Heart right ventricle (tissue), 16 donors: ENCODE measurements at places on chromosomes 7 and 10. TPM values are rescaled to one million over a fixed set of nuclear protein-coding genes. Genes with fewer than 3 reads are reported as not detected.
A peak's percentile ranks its signal among the peaks of the same experiment; 100 is the strongest.

COX19 gene
- 5.5 TPM for total RNA-seq

SPAM1 gene
- not detected for total RNA-seq

CDC14C gene
- total RNA-seq = not detected

NRCAM gene
- total RNA-seq = 0.13 TPM

GPC2 gene
- 0.67 TPM for total RNA-seq

INSYN2A gene
- 0.19 TPM for total RNA-seq

C10orf62 gene
- total RNA-seq = 0.49 TPM

CTTNBP2 gene
- 0.57 TPM for total RNA-seq

RAB11FIP2 gene
- total RNA-seq = 15.5 TPM

ZPBP gene
- total RNA-seq = not detected

OPN1SW gene
- not detected for total RNA-seq

DNA sequence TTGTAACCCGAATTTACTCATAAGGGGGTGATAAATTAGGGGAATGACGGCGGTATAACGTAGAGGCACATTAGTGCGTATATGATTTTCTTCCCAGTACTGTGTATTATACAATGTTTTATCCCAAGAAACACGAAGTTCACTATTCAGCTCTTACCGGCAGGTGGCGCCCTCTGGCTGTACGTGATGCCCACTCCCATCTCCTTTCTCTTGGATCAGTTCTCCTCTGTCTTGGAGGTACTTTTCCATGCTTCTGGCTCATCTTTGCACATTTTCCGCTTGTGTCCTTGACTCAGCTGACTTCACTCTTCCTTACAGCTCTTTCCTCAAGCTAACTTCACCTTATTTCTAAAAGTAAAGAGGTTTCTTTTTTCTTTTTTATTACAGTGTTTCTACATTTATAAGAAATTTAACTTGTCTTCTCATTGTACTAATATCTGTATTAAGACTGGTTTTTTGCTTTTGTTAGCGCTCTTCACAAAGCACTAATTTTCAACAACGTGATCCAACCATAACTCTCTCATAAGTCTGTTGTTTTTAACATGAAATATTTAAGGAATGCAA, 21.3 kb downstream of the TMEM176B start:
- peaks cover 7% of the 10 kb centered on the region for H3K4me1 ChIP-seq
- H3K36me3 ChIP-seq = no peaks in the 10 kb centered on the region
- H3K4me3 ChIP-seq = no peak overlapping the region

DNA sequence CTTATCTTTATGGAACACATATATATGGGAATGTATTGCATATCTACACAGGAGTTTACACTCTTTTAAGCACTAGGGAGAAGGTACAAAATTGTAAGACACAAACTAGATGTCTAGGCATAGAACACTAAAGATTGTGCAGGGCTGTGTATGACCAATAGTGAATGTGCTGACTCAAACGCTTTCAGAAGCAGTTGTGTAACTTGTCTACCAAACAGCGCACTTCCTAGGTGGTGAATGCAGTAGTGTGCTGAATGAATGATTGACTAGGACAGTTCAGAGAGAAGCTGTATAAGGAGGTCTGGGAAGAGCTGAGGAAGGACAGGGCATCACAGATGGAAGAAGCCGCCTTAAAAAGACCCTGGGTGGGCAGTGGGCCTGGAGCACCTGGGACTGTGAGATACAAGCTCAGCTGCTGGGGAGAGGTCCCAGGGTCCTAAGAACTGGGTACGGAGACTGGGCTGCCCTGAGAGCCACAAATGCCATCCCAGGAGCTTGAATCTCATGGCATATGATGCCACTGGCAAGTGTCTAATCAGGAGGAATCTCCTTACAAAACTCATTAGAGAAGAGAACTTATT, 14.2 kb downstream of the CLRN3 start:
- H3K36me3 ChIP-seq = no peaks in the 10 kb centered on the region
- DNase-seq = no peak
- H3K4me3 ChIP-seq = no peak overlapping the region
- peaks cover 13% of the 10 kb centered on the region for H3K4me1 ChIP-seq
- H3K27ac ChIP-seq = no peak overlapping the region

GRCh38 chr7:43363035-43363791, 219.7 kb upstream of the STK17A start:
- H3K4me3 ChIP-seq = no peak overlapping the region
- H3K4me1 ChIP-seq = no peaks in the 10 kb centered on the region
- no peaks in the 10 kb centered on the region for H3K36me3 ChIP-seq
- no peaks in the 10 kb centered on the region for H3K27me3 ChIP-seq
- no peak overlapping the region for H3K27ac ChIP-seq

- DNase-seq = no peak
- no peak overlapping the region for H3K27ac ChIP-seq
- H3K4me1 ChIP-seq = no peaks in the 10 kb centered on the region
- H3K36me3 ChIP-seq = no peaks in the 10 kb centered on the region
- peaks cover 20% of the 10 kb centered on the region for H3K27me3 ChIP-seq
Measured at GRCh38 chr7:155338632-155339320, 41.1 kb downstream of the INSIG1 start.

DNA sequence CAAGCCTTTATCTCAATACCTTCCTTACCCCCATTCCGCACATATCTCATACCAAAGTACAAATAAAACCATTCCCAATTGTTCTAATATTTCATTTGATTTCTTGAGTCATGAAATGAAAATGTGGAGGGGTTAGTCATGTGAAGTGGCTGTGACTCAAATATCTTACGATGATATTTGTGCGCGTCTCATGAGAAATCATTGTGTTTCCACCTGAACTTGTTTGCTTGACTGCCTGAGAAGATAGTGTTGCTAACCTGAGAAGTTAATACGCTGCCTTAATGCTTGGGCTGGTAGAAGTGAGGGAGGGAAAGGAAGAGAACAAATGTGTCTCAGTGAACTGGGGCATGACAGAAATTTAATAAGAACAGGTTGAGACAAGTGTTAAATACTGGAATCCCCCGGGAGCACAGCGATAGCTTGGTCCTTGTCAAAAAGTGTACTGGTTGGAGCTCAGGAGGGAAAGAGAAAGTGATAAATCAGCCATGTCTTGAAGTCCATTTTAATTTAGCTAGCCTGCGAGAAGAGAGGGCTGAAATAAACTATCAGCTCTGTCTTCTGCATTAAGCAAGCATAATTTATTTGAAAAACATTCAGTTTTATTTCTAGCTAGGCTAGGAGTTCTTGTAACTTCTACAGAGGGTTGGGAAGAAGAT, 7.2 kb upstream of the EPHA1 start:
- no peaks in the 10 kb centered on the region for H3K36me3 ChIP-seq
- H3K4me1 ChIP-seq = peaks cover 3% of the 10 kb centered on the region
- H3K4me3 ChIP-seq = no peak overlapping the region
- DNase-seq = no peak
- H3K27me3 ChIP-seq = peaks cover 10% of the 10 kb centered on the region
- no peak overlapping the region for H3K27ac ChIP-seq

DNA sequence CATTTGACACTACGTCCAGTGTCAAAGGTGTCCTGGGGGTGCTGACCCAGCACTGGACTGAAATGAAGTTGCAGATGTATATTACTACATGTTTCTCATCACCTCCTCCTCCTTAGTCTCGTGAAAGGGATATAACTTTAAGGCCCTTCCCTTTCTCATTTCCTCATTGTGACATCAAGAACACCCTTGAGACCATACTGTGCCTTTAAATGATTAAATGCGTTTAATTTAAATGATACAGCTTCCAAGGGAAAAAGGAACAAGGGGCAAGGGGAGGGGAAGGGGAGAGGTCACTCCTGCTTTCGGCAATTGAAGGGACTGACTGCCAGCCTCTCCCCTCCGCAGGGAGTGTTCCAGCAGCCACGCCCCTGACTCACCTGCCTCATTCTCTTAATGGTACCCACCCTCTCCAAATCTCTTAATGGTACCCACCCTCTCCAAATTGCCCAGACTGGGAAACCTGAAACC, 80.5 kb upstream of the KMT2E start:
- H3K36me3 ChIP-seq = no peaks in the 10 kb centered on the region
- no peak overlapping the region for H3K4me3 ChIP-seq
- H3K4me1 ChIP-seq = peaks cover 13% of the 10 kb centered on the region
- DNase-seq = no peak

- H3K4me3 ChIP-seq = no peak overlapping the region
- no peak overlapping the region for H3K27ac ChIP-seq
- no peaks in the 10 kb centered on the region for H3K36me3 ChIP-seq
- H3K4me1 ChIP-seq = no peaks in the 10 kb centered on the region
Measured at GRCh38 chr10:93573051-93573909, 6.8 kb downstream of the FFAR4 start.

DNA sequence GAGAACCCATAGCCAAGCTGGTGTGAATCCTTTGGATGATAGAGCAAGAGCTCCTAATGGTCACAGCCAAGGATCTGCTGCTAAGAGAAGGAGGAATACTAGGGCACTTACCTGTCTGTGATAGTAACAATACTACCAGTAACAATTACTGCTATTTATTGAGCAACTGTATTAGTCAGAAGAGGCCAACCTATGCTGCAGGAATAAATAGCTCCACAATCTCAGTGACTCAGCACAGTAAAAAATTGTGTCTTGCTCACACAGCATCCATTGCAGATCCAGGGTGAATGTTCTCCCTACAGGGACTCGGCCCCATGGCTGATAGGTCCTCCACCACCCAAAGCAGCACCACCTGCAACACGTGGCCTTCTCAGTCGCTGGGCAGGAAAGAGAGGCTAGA, 257.6 kb upstream of the ZMIZ1 start:
- DNase-seq = no peak
- no peak overlapping the region for H3K4me3 ChIP-seq
- peaks cover 5% of the 10 kb centered on the region for H3K4me1 ChIP-seq
- no peak overlapping the region for H3K27ac ChIP-seq

DNA sequence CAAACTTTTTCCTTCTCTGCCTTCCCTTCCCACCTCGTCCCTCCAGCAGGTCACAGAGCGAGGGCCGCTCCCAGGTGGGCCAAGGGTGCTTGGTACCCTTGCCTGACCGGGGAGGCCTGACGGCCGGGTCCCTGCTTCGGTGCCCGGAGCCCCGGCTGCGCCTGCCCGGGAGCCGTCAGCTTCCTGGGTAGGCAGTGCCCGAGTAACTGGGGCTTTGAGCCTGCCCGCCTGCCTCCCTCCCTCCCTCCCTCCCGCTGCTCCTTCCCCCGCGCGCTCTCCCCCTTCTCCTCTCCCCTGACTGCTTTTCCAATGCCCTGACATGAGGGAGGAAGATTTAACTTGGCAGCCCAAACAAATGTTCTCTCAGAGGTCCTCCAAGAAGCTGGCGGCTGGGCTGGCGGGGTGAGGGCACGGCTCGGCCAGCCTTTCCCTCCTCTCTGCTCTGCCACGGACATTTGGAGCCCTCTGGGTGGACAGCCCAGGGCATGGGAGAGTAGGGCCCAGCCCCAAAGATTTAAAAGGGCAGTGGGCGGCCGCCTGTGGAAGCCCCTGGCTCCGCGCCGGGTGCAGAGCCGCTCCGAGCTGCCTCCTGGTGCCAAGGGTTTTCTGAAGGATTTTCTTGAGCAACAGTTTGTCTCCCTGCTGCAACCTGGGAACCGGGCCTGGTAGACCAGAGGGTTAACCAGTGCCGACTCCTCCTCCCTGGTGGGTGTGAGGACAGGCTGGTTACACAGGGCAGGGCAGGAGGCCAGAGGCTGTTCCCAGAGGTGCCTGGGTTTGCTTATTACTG, 2.0 kb downstream of the ZMIZ1 start:
- no peaks in the 10 kb centered on the region for H3K27me3 ChIP-seq
- no peaks in the 10 kb centered on the region for H3K36me3 ChIP-seq
- peak overlapping the region; percentile 71 for H3K4me3 ChIP-seq
- H3K4me1 ChIP-seq = peaks cover 57% of the 10 kb centered on the region
- peak; percentile 89 for DNase-seq

DNA sequence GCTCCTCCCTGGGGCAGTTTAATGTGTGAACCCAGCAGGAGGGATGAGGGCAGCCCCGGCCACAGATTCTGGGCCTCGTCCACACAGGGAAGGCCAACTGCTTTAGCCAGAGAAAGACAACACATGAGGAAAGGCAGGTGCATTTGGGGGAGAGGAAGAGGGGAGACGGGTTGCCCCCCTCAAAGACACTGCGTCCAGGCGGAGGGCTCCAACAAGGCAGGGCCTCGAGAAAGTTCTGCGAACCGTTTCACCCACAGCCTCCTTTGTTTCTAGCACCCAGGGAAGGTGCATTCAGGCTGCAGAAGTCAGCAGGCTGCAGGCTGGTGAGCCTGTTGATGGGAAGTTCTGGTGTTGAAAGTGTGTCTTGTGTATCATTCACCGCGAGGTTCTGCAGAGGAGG, 10.1 kb downstream of the FOXL3 start:
- no peak overlapping the region for H3K4me3 ChIP-seq
- H3K27ac ChIP-seq = no peak overlapping the region
- DNase-seq = no peak
- H3K4me1 ChIP-seq = no peaks in the 10 kb centered on the region
- no peaks in the 10 kb centered on the region for H3K36me3 ChIP-seq
- no peaks in the 10 kb centered on the region for H3K27me3 ChIP-seq

- DNase-seq = peak; percentile 54
- no peak overlapping the region for H3K4me3 ChIP-seq
- no peak overlapping the region for H3K27ac ChIP-seq
- no peaks in the 10 kb centered on the region for H3K27me3 ChIP-seq
Measured at GRCh38 chr10:69071610-69072009, 16.3 kb upstream of the SRGN start.

DNA sequence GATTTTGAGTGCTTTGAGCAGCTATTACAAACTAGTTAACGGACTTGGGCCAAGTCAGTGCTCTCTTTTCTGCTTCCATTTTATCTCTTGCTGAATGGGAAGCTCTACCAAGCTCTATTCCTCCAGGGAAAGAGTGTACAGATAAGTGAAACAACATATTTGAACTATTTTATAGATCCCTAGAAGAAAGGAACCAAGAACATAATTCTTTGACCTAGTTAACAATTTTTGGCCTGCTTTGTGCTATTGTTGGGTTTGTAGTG, 244.8 kb downstream of the PRKG1 start:
- DNase-seq = no peak
- no peak overlapping the region for H3K27ac ChIP-seq
- H3K36me3 ChIP-seq = no peaks in the 10 kb centered on the region
- no peak overlapping the region for H3K4me3 ChIP-seq
- H3K4me1 ChIP-seq = peaks cover 7% of the 10 kb centered on the region

DNA sequence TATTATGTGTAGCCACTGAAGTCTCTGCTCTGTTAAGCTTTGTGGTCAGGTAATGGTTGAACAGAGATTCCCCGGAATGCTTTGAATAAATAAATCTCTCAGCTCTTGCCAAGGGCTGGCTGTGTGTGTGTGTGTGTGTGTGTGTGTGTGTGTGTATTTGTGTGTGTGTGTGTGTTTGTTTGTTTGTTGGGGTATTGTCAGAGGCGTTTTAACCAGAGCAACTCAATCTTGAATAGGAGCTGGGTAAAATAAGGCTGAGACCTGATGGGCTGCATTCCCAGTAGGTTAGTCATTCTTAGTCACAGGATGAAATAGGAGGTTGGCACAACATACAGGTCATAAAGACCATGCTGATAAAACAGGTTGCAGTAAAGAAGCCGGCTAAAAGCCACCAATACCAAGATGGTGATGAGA, 256.2 kb upstream of the CACNA2D1 start:
- H3K4me3 ChIP-seq = no peak overlapping the region
- no peak for DNase-seq
- no peaks in the 10 kb centered on the region for H3K4me1 ChIP-seq
- no peaks in the 10 kb centered on the region for H3K27me3 ChIP-seq

- peaks cover 24% of the 10 kb centered on the region for H3K27me3 ChIP-seq
- DNase-seq = no peak
- H3K27ac ChIP-seq = no peak overlapping the region
Measured at GRCh38 chr7:101746314-101746713, 71.1 kb upstream of the CUX1 start.

GRCh38 chr10:86878983-86879713, 78.3 kb downstream of the MMRN2 start:
- no peak overlapping the region for H3K27ac ChIP-seq
- no peak overlapping the region for H3K4me3 ChIP-seq
- H3K36me3 ChIP-seq = peaks cover 17% of the 10 kb centered on the region
- peaks cover 3% of the 10 kb centered on the region for H3K27me3 ChIP-seq
